GM12878 (cell line): ENCODE measurements at places on chromosomes 4 and X. TPM values are rescaled to one million over a fixed set of nuclear protein-coding genes. Genes with fewer than 3 reads are reported as not detected.

DNA sequence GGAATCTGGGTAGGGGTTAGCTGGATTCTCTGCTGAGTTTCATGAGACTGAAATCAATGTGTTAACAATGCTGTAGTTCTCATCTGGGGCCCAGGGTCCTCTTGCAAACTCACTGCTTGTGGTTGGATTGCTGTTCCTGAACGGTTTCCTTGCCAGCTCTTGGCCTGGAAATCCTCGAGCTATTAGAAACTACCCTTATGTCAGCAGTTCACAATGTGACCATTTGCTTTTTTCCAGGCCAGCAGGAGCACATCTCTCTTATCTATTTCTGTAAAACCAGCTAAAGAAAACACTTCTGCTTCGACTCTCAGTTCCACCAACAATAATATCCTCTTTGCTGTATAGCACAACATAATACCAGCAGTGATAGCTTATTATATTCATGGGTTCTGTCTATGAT lies 140.1 kb upstream of the TRAM1L1 start:
- H3K27ac ChIP-seq = no peak overlapping the region
- no peak overlapping the region for H3K4me3 ChIP-seq
- no peaks in the 10 kb centered on the region for H3K27me3 ChIP-seq
- no peaks in the 10 kb centered on the region for H3K36me3 ChIP-seq
- no peak for DNase-seq
- H3K4me1 ChIP-seq = no peaks in the 10 kb centered on the region

Gene PAGE4
- not detected in 2 replicates for total RNA-seq

DNA sequence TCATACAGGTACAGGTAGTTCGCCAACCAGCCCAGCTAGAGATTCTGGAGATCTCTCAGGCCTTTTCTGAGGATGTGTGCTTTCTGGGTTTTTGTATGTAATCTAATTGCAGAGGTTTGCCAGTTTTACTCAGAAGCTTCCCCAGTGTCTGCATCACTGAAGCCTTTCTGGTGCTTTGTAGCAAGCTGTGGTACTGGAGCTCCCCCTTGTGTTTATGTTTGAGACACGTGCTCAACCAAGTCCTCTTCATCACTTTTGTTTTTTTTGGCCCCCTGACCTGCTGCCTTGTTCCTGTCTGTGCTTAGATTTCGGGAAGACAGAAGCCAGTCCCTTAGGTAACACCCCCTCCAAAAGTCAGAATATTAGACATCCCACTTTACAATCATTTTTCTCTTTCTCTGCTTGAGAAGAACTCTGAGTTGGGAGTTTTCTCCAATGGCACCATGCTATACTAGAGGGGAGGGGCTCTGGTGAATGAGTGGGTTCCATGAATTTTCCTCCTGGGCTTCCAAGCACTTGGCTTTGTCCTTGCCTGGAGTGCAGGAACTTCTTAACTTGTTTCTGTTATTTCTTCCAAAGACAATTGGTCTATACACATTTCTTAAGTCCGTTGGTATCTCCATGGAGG lies 128.4 kb upstream of the TBC1D9 start:
- H3K4me1 ChIP-seq = no peaks in the 10 kb centered on the region
- H3K4me3 ChIP-seq = no peak overlapping the region

Gene P2RY8
- 61.3 and 61.8 TPM in 2 replicates for total RNA-seq

Gene BEX1
- total RNA-seq = not detected in 2 replicates

GRCh38 chr4:10977534-10977933 lies 293.0 kb upstream of the CLNK start:
- H3K36me3 ChIP-seq = no peaks in the 10 kb centered on the region
- H3K4me1 ChIP-seq = no peaks in the 10 kb centered on the region
- H3K27ac ChIP-seq = no peak overlapping the region
- no peak for DNase-seq
- H3K4me3 ChIP-seq = no peak overlapping the region

Gene S100P
- total RNA-seq = 0.37 and 0.90 TPM in 2 replicates

GRCh38 chr4:103099691-103100392 lies at the start of gene BDH2:
BDH2 (minus strand) TSS chr4:103099834; CDS start chr4:103096254, 3,580 bp downstream.
- no peaks in the 10 kb centered on the region for H3K36me3 ChIP-seq
- peak; percentile 72 for DNase-seq
- no peaks in the 10 kb centered on the region for H3K27me3 ChIP-seq
- H3K4me1 ChIP-seq = peaks cover 4% of the 10 kb centered on the region; the same call in 1 of the 2 replicates
- H3K4me3 ChIP-seq = peak within 1 kb of the TSS; percentile 74

DNA sequence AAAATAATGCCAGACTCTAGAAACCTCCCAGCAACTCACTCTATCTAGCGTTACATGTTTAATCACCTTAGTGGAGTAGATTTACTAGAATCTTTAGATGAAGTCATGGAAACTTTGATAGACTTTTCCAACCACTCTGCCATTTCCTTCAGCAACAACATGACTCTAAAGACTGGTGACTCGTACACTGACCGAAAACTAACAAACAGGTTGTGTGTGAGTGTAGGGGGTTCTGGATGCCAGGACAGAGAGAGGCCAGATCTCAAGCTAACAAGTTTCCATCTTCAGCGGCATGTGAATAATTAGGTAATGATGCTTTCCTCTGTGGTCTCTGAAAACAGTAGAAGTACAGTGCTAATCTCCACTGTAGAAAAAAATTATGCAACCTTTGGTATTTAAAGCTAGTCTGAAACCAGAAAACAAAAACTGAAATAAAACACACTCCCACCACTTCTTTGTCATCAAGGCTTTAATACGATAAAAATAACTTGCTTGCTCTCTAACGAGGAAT lies 286.4 kb downstream of the PRDM5 start:
- DNase-seq = no peak
- H3K36me3 ChIP-seq = no peaks in the 10 kb centered on the region
- H3K27ac ChIP-seq = no peak overlapping the region
- no peaks in the 10 kb centered on the region for H3K27me3 ChIP-seq
- no peak overlapping the region for H3K4me3 ChIP-seq

GRCh38 chr4:46123913-46124755 lies at the start of gene GABRG1:
GABRG1 (minus strand) TSS chr4:46124054; CDS start chr4:46123913, 141 bp downstream.
- no peak for DNase-seq
- no peaks in the 10 kb centered on the region for H3K36me3 ChIP-seq
- no peak within 1 kb of the TSS for H3K4me3 ChIP-seq

- no peak overlapping the region for H3K4me3 ChIP-seq
- DNase-seq = no peak
- no peaks in the 10 kb centered on the region for H3K27me3 ChIP-seq
- no peaks in the 10 kb centered on the region for H3K4me1 ChIP-seq
- no peaks in the 10 kb centered on the region for H3K36me3 ChIP-seq
- no peak overlapping the region for H3K27ac ChIP-seq
These were observed 370.9 kb downstream of the PRR32 start for GRCh38 chrX:127190381-127190780.

Gene RAI2
- total RNA-seq = not detected in 2 replicates

DNA sequence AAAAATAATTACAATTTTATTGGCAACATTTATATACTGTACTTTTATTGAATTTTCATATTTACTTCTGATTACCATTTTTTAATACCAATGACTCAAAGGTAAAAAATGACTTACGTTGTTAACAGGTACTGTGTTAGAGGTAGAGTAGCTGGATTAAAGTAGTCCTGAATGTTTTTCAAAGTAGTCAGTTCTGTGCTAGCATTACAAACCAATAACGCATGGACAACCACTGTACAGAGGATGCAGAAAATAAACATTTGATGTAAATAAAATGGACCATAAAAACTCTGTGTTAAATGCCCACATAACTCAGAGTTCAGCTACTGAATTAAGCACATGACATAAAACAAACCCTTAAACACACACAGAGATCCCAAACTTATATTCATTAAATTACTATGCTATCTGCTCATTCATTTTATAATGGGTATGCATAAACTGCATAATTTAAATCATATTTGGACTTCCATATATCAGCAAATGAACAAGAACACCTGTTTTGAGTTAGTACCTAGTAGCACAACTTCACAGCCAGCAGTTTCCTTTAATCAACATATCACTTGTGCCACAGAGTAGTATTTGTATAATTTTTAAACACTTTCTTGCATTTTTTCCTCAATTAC lies 46.4 kb upstream of the NEUROG2 start:
- no peak for DNase-seq
- H3K4me3 ChIP-seq = no peak overlapping the region
- H3K27me3 ChIP-seq = no peaks in the 10 kb centered on the region
- H3K4me1 ChIP-seq = peaks cover 6% of the 10 kb centered on the region; the same call in 1 of the 2 replicates

Gene STAP1
- 8.1 and 10.2 TPM in 2 replicates for total RNA-seq

- H3K36me3 ChIP-seq = no peaks in the 10 kb centered on the region
- H3K4me1 ChIP-seq = no peaks in the 10 kb centered on the region
- no peak overlapping the region for H3K27ac ChIP-seq
- no peak overlapping the region for H3K4me3 ChIP-seq
- no peak for DNase-seq
These were observed 83.8 kb downstream of the GUCY2F start for GRCh38 chrX:109398061-109398460.

GRCh38 chr4:176187624-176188023 lies 7.8 kb downstream of the SPATA4 start:
- H3K4me3 ChIP-seq = no peak overlapping the region
- no peaks in the 10 kb centered on the region for H3K27me3 ChIP-seq
- no peaks in the 10 kb centered on the region for H3K36me3 ChIP-seq
- H3K4me1 ChIP-seq = no peaks in the 10 kb centered on the region

- no peak overlapping the region for H3K4me3 ChIP-seq
- no peaks in the 10 kb centered on the region for H3K36me3 ChIP-seq
- no peak for DNase-seq
- no peak overlapping the region for H3K27ac ChIP-seq
- no peaks in the 10 kb centered on the region; the same call in 1 of the 2 replicates for H3K4me1 ChIP-seq
These were observed 64.4 kb downstream of the SHROOM3 start for GRCh38 chr4:76499461-76499860.

- no peaks in the 10 kb centered on the region for H3K27me3 ChIP-seq
- peak overlapping the region; percentile 97 for H3K4me3 ChIP-seq
- peak; percentile 53 for DNase-seq
- peaks cover 29% of the 10 kb centered on the region for H3K36me3 ChIP-seq
- peak overlapping the region; percentile 74 for H3K27ac ChIP-seq
- H3K4me1 ChIP-seq = peaks cover 36% of the 10 kb centered on the region
These were observed 26.4 kb downstream of the NOP14 start for GRCh38 chr4:2936773-2937145.

- no peaks in the 10 kb centered on the region for H3K4me1 ChIP-seq
- H3K4me3 ChIP-seq = no peak overlapping the region
- H3K27me3 ChIP-seq = no peaks in the 10 kb centered on the region
- DNase-seq = no peak
- H3K36me3 ChIP-seq = no peaks in the 10 kb centered on the region
These were observed 52.6 kb upstream of the LRAT start for GRCh38 chr4:154691229-154691628.

GRCh38 chrX:18810416-18810815 lies 103.0 kb downstream of the PPEF1 start:
- no peak overlapping the region for H3K4me3 ChIP-seq
- no peaks in the 10 kb centered on the region for H3K36me3 ChIP-seq
- no peaks in the 10 kb centered on the region for H3K4me1 ChIP-seq
- H3K27me3 ChIP-seq = no peaks in the 10 kb centered on the region

DNA sequence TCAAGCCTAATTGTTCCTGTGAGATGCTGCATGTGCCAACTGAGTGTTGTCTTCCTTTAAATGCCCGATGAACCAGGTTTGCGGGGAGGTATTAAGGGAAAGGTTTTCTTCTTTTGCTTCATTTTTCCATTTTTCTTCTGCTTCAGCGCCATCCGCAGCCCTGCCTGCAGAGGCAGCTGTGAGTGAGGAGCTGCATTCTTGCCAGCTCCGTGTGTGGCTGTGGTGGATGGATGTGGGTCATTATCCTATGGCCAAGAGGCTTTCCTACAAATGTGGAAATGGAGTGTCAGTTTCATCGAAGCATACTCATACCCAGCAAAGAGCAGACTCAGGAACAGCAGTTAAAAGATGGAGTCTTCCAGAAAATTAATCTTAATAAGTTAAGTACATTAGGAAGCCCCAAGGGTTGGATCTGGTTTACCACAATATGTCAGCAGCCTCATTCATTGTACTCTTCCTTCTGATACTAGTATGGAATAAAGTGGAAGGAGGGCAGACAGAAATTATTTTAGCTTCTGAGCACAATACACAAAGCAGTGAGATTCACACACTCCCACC lies 37.6 kb downstream of the TNIP3 start:
- no peak for DNase-seq
- H3K4me1 ChIP-seq = no peaks in the 10 kb centered on the region
- H3K27ac ChIP-seq = no peak overlapping the region
- H3K36me3 ChIP-seq = no peaks in the 10 kb centered on the region
- no peaks in the 10 kb centered on the region for H3K27me3 ChIP-seq

- no peaks in the 10 kb centered on the region for H3K27me3 ChIP-seq
- H3K4me3 ChIP-seq = no peak overlapping the region
These were observed 6.4 kb upstream of the DHRSX start for GRCh38 chrX:2507196-2507595.

Gene PNCK
- 0.21 TPM in 1 of 2 replicates, not detected in the other for total RNA-seq

- H3K27ac ChIP-seq = no peak overlapping the region
- H3K4me3 ChIP-seq = no peak overlapping the region
- no peak for DNase-seq
These were observed 3.4 kb upstream of the USP53 start for GRCh38 chr4:119209077-119209476.

- H3K27ac ChIP-seq = no peak overlapping the region
- no peak for DNase-seq
- H3K4me1 ChIP-seq = peaks cover 9% of the 10 kb centered on the region; the same call in 1 of the 2 replicates
These were observed 48.8 kb downstream of the CLDN34 start for GRCh38 chrX:10015723-10016518.

Gene USP17L19
- not detected in 2 replicates for total RNA-seq

Gene HS3ST1
- 0.18 and 0.80 TPM in 2 replicates for total RNA-seq

Gene CYTL1
- not detected in 2 replicates for total RNA-seq

Gene CSAG2
- total RNA-seq = not detected in 2 replicates

Gene EDA
- not detected in 2 replicates for total RNA-seq

DNA sequence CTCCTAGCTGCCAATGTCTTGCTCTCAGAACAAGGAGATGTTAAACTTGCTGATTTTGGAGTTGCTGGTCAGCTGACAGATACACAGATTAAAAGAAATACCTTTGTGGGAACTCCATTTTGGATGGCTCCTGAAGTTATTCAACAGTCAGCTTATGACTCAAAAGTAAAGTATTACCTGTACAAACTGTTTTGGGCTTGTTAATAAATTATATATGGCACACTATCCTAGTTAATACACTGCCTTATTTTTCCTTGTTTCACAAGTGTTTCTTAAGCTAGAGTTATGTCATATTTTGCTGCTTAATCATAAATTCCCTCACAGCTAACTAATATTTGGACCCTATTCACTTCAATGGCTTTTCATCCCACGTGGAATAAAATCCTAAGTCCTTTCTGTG lies 45.3 kb downstream of the STK26 start:
- no peaks in the 10 kb centered on the region for H3K27me3 ChIP-seq
- no peak overlapping the region for H3K27ac ChIP-seq
- no peak for DNase-seq
- H3K4me3 ChIP-seq = no peak overlapping the region

Gene VCX3B
- not detected in 2 replicates for total RNA-seq

DNA sequence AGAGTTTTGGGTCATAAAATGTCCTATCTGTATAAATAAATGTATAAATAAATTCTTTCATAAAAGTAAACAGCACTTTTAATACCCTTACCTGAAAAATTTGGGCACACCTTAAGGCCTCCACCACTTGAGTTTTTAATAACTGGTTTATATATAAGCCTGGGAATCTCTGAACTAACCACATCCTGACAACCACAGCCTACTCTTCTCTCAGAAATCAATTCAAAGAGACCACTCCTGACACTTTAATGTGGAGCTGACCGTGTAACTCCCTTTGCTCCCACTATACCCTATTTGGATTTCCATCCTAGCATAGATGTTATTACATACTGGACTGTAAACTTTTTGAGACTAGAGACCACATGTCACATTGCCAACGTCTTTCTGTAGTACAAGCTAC lies 3.5 kb downstream of the FBXL5 start:
- no peak for DNase-seq
- H3K27ac ChIP-seq = peak overlapping the region; percentile 62

GRCh38 chr4:139890816-139891215 lies 225.2 kb downstream of the MGST2 start:
- H3K4me3 ChIP-seq = no peak overlapping the region
- H3K27ac ChIP-seq = no peak overlapping the region
- no peaks in the 10 kb centered on the region for H3K4me1 ChIP-seq
- DNase-seq = no peak
- H3K27me3 ChIP-seq = 0 out of 2 replicates have a peak, but pooled peaks cover 2% of the 10 kb centered on the region
- H3K36me3 ChIP-seq = no peaks in the 10 kb centered on the region

Gene BCLAF3
- total RNA-seq = 3.6 and 3.9 TPM in 2 replicates
